ENCODE measurements at places on chromosomes 11 and 22.
A peak's percentile ranks its signal among the peaks of the same experiment; 100 is the strongest.

GRCh38 chr11:118921121-118921928, 4.4 kb downstream of the BCL9L start:
- no peak for DNase-seq

DNA sequence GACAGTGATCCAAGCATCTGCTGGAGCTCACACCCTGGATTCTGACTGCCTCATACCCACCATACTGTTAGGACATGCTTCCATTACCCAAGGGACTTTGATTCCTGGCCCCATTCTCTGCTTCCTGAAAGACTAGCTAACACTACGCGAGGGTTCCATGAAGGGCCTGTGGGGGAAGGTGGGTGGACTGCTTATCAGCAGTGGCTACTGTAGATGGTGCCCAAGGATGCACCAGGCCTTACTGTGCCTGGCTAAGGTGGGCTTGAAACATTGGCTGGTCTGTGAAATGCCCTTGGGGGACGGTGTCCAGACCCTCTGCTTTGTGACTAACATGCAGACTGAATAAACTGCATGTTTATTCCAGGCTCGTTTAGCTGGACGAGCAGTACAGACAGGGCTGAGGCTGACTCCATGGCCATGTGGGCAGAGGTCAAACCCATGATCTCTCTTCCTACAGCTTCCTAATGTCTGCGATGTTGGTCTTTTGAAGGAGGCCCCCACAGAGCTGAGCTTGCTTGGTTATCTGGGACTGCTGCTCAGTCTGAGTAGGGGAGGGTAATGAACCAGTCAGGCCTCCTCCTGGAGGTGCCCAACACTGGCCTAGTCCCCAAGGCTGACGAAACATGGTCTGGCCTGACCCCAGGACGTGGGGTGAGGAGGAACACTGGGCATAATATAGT, 48.3 kb upstream of the PHOX2A start:
- no peak for DNase-seq

- no peak for DNase-seq
Observed at GRCh38 chr11:132549561-132549960, 982.7 kb downstream of the OPCML start.

DNA sequence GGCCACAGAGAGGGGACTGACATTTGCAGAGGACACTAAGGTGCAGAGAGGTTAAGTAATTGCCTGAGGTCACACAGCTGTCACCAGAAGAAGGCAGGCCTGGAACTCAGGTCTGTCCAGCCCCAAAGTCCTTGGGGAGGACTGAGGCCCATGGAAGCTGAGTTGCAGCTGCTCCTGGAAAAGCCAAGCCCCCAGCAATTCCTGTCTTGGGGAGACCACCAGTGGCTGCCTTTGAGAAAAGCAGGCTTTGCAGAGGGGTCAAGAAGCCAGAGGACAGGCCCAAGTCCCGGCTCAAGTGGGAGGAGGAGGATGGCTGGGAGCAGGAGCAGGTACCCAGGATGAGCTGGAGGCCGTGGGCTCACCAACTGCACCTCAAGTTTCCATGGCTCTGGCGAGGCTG, 3.4 kb downstream of the NFAM1 start:
- DNase-seq: no peak

GRCh38 chr11:27688076-27688475, 12.2 kb downstream of the BDNF start:
- no peak for DNase-seq

GRCh38 chr11:7484131-7484530, 1.2 kb upstream of the OLFML1 start:
- DNase-seq: no peak

DNA sequence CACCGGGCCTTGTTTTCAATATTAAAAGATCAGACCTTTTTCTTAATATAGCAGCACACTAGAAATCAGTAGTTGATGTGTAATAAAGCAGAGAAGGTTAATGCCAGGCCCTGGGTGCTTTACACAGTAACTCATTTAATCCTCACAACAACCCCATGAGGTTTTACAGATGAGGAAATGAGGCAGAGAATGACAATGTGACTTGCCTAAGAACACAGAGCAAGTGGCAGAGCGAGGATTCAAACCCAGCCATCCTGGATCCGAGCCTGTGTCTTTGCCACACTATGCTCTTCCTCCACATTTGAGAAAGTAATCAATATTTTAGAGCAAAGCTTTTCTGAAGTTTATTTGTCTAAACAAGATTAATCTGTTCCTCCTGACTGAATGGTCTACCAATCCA, 7.2 kb downstream of the JAML start:
- DNase-seq: no peak

DNA sequence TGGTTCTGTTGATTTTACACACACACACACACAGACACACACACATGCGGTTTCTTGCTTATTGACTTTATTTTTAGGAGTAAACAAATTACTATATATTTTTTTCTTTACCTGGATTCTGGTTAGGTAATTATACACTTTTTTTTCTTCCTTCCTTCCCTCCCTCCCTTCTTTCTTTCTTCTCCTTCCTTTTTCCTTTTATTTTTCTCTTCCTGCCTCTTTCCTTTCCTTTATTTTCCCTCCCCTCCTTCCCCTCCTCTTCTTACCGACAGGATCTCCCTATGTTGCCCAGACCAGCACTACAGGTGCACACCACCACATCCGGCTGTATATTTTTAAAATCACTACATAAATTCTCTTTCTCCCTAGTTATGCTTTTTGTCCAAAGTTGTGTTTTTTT, 3.1 kb upstream of the SPDYC start:
- DNase-seq: no peak

DNA sequence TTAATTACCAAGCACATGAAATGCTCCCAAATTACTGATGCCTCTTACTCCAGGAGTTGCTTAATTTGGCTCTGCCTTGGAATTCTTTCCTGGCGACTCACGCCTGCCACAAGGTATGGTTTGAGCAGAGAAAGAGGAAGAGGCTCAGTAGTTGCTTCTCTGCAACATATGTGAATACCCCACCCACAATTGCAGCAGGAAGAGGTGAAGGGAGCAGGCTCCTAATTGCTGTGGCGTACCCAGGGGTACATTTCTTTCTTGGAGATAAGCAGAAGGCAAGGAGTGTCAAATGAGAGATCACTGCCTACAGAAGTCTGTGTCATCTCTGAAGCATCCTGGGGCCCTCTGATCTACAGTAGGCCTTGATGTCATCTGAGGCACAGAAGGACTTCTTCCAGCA, 10.6 kb upstream of the NNMT start:
- DNase-seq: no peak

DNA sequence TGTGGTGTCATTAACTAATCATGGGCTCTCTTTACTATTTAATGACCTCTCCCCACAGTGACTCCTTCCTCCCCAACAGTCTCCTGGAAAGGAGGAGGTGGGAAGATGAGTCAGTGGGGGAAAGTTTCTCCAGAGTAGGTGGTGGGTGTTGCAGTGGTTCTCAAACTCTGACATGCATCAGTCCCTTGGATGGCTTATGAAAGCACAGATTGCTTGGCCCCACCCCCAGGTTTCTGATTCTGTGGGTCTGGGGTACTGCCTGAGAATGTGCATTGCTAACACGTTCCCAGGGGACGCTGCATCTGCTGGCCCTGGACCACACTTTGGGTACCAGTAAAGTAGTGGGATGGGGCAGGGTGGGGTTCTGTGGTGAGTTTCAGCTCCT, 9.8 kb downstream of the CD82 start:
- no peak for DNase-seq

DNA sequence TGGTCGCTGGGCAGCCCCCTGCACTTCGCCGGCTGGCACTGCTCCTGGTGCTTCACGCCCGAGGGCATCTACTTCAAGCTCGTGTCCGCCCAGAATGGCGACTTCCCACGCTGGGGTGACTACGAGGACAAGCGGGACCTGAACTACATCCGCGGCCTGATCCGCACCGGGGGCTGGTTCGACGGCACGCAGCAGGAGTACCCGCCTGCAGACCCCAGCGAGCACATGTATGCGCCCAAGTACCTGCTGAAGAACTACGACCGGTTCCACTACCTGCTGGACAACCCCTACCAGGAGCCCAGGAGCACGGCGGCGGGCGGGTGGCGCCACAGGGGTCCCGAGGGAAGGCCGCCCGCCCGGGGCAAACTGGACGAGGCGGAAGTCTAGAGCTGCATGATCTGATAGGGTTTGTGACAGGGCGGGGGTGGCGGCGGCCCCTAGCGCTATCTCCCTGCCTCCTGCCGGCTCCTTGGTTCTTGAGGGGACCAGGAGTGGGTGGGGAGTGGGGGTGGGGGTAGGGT, 13.5 kb upstream of the MIEF1 start:
- no peak for DNase-seq

- DNase-seq: peak; percentile 62
Observed at GRCh38 chr22:37464181-37464580, 22.0 kb downstream of the MFNG start.

GRCh38 chr22:19807161-19807913, 46.8 kb downstream of the TBX1 start:
- no peak for DNase-seq

- no peak for DNase-seq
Observed at GRCh38 chr11:12263141-12263693, 114.2 kb upstream of the PARVA start.

GRCh38 chr22:17897426-17897825, 123.2 kb upstream of the BID start:
- DNase-seq: no peak

GRCh38 chr22:29994027-29994715, 86.1 kb upstream of the HORMAD2 start:
- no peak for DNase-seq

DNA sequence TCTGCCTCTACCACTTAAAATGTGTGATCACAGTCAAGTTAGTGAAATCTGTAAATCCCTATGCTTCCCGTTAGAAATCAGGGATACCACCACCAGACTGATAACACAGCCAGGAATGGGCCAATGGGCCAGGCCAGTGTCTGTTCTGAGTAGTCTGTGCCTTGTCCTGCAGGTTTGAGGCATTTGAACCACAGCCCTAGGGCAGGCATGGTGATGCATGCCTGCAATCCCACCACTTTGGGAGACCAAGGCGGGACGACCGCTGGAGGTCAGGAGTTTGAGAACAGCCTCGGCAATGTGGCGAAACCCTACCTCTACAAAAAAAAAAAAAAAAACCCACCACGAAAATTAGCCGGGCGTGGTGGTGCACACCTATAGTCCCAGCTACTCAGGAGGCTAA, 12.1 kb upstream of the AHNAK start:
- DNase-seq: no peak

DNA sequence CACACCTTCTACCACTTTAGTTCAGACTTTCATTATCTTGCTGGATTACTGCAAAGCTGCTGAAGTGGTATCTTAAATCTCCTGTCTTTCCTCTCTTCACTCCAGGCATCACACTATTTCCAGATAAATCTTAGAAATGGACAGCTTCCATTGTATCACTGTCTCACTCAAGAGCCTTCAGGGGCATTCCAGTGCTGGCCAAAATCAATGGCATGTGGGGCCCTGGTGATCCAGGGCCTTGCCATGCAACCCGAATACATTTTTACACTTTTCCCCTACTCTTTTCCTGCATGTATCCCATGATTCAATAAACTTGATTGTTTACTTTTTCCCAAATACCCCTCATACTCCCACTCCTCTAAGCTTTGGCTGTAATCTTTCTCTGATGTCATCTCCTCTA, 39.4 kb upstream of the DEUP1 start:
- DNase-seq: no peak

- DNase-seq: no peak
Observed at GRCh38 chr11:63445720-63446119, 45.2 kb downstream of the PLAAT5 start.

GRCh38 chr11:20002312-20003216, 157.7 kb downstream of the DBX1 start:
- no peak for DNase-seq

DNA sequence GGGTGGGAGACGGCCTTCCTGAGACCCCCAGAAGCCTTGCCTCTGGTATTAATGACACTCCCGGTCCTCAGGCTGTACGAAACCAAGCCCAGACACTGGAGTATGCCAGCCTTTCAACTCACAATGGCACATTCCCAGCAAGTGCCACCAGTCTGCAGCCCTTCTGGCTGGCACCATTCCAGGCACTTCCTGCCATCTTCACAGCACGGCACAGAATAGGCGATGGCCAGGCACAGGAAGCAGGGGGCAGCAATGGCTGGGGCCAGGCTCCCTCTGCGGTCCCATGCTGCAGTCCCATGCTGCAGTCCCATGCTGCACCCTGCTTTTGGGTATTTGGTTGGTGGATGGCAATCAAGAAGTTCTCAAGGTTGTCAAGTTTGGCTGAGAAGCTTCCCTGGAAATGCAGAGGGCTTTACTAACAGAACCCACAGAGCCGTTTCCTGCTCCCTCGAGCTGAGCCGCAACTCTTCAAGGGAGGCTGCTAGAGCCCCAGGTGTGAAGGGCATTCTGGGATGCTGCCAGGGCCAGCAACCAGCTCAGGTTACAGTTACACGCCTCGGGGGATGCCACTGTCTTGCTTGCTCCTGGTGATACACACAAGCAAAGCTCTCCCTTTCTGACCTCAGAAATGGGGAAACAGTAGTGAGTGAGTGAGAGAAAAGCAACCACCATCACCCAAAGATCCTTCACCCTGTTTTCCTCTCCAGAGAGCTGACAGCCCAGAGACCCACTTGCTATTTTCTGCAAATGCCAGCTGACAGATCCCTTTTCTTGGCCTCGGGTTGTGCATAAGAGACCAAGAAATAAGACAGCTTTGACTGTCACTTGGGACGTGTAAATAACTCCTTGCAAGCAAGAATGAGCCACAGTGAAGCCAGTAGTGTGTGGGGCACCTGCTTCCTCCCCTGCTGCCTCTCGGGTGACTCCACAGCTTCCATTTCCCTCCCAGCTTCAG, 23.9 kb downstream of the LRFN4 start:
- DNase-seq: no peak

Data from GM13976 (cell line).